MCF 10A (cell line): ENCODE measurements at places on chromosomes 16 and 17. TPM values are rescaled to one million over a fixed set of nuclear protein-coding genes. Genes with fewer than 3 reads are reported as not detected.

MAPT gene
- total RNA-seq: 0.42 and 0.66 TPM in 2 replicates

PABPN1L gene
- total RNA-seq: not detected in 2 replicates

NLE1 gene
- 24.3 and 36.2 TPM in 2 replicates for total RNA-seq

ORAI3 gene
- total RNA-seq: 16.2 and 21.2 TPM in 2 replicates

TNFRSF13B gene
- not detected in 2 replicates for total RNA-seq

IL17C gene
- not detected in 2 replicates for total RNA-seq

C17orf58 gene
- 9.5 and 12.9 TPM in 2 replicates for total RNA-seq

GLTPD2 gene
- total RNA-seq: not detected in 2 replicates

NPIPA5 gene
- 22.2 and 26.0 TPM in 2 replicates for total RNA-seq

SULT1A2 gene
- 0.44 and 0.76 TPM in 2 replicates for total RNA-seq

MEOX1 gene
- not detected in 2 replicates for total RNA-seq

MEIOB gene
- not detected in 2 replicates for total RNA-seq

SLC6A2 gene
- not detected in 2 replicates for total RNA-seq

KIF2B gene
- total RNA-seq: not detected in 2 replicates

STH gene
- not detected in 2 replicates for total RNA-seq

LGALS9 gene
- total RNA-seq: 0.44 and 0.54 TPM in 2 replicates

CPHXL2 gene
- total RNA-seq: not detected in 2 replicates

FOXC2 gene
- 16.8 and 22.5 TPM in 2 replicates for total RNA-seq

ZNF267 gene
- total RNA-seq: 10.1 and 10.6 TPM in 2 replicates

SLC12A3 gene
- total RNA-seq: not detected in 2 replicates

TBX2 gene
- total RNA-seq: 1.5 and 4.3 TPM in 2 replicates

DGKE gene
- total RNA-seq: 16.5 and 23.9 TPM in 2 replicates

GPR142 gene
- total RNA-seq: not detected in 2 replicates

CHST4 gene
- 0.14 TPM in 1 of 2 replicates, not detected in the other for total RNA-seq

KRT20 gene
- not detected in 2 replicates for total RNA-seq

AURKB gene
- total RNA-seq: 11.7 and 33.6 TPM in 2 replicates

KREMEN2 gene
- 0.42 TPM in 1 of 2 replicates, not detected in the other for total RNA-seq

PIGW gene
- total RNA-seq: 7.5 and 9.8 TPM in 2 replicates

COX6A2 gene
- not detected in 2 replicates for total RNA-seq

HS3ST2 gene
- 0.14 and 0.17 TPM in 2 replicates for total RNA-seq

IKZF3 gene
- not detected in 2 replicates for total RNA-seq

TTYH2 gene
- 0.12 and 0.66 TPM in 2 replicates for total RNA-seq

USP43 gene
- total RNA-seq: 1.9 and 3.2 TPM in 2 replicates

DHRS7C gene
- total RNA-seq: not detected in 2 replicates

PIP4K2B gene
- 25.9 and 27.4 TPM in 2 replicates for total RNA-seq
